ENCODE measurements at places on chromosomes 7 and 10.

DNA sequence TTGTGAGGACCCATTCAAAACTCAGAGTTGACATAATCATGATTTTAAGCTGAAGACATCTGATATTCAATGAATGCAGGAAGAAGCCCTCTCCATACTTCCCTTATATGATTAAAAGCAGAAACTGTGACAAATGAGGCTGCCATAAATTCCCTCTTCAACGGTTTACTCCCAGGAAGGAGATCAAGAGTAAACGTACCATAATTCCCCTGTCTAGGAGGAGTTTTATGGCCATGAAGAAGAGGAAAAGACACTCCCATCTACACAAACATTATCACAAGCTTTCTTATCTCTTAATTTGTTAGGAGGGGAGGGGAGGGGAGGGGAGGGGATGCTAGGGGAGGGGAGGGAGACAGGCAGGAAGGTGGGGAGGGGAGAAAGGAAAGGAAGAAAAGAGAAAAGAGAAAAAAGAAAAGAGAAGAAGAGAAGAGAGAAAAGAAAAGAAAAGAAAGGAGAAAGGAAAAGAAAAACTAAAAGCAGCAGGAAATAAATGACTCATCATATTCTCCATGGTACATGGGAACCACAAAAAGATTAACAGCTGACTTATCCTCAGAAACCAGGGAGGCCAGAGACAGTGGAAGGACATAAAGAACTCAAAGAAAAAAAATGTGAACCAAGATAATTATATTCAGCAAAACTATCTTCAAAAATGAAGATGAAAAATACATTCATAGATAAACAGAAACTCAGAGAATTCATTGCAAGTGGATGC, 121.6 kb downstream of the ALOX5 start:
- no peak for DNase-seq

DNA sequence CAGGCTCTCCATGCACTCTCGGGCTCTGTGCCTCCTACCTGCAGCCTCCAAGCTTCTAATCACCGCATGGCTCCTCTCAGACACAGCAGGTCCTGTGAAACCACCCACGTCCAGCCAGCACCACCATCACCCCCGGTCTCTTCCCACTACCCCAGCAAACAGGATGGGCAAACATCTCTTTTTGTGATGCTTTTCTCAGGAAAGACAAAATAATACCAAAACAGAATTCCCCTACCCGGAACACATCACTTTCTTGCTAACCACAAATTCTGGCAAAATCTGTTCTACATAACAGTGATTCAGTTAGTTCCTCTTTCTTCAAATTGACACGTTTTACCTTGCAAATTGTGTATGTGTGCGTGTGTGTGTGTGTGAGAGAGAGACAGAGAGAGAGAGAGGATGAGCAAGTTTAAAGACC, 6.5 kb downstream of the SNX8 start:
- DNase-seq, result no peak

- DNase-seq, result no peak
Measured at GRCh38 chr10:29140991-29141390, 147.9 kb upstream of the LYZL1 start.

DNA sequence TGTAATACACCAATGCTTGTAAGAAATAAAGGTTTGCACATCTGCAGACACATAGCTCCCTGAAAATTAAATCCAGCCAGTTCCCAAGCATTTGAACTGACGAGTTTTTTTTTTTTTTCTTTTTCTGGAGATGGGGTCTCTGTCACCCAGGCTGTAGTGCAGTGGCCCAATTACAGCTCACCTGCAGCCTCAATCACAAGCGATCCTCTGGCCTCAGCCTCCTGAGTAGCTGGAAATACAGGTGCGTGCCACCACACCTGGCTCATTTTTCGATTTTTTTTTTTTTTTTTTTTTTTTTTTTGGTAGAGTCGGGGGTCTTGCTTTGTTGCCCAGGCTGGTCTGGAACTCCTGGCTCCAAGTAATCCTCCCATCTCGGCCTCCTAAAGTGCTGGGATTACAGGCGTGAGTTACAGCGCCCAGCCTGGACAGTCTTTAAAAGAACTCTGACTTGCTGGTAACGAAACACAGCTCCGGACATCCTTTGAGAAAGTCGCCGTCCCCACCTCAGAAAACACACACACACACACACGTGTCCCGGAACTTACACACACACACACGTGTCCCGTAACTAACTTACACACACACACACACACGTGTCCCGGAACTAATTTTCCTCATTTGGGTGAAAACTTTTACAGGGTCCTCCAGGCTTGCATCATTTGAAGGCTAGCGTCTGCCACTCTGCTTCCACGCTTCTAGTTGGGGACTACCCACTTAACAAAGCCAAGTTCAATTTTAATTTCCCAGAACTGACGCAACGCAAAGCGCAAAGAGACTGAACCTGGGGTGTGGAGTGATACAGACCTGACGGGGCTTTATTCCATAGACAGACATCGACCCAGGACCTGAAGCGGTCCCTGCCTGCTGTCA, 18.6 kb downstream of the OCM2 start:
- DNase-seq, result no peak

DNA sequence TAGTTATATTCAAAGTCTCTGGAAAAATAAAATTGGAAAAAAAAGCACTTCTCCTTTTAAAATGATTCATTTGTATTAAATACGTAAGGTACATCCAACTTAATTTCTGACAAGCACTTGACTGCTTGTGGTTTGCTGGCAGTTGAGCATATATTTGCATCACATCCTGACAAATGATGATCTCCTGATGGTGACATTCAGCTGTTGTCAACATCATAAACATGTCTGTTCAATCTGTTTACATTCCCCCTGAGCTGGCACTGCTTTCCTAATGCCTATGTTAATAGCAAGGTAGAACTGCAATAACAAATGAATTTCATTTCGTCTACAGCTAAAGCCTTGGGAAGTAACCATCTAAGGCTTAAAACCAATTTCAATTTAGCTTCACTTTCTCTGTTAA, 24.4 kb downstream of the TSPAN12 start:
- DNase-seq, result no peak

GRCh38 chr10:68330852-68331454, 911 bp upstream of the HNRNPH3 start:
- no peak for DNase-seq

DNA sequence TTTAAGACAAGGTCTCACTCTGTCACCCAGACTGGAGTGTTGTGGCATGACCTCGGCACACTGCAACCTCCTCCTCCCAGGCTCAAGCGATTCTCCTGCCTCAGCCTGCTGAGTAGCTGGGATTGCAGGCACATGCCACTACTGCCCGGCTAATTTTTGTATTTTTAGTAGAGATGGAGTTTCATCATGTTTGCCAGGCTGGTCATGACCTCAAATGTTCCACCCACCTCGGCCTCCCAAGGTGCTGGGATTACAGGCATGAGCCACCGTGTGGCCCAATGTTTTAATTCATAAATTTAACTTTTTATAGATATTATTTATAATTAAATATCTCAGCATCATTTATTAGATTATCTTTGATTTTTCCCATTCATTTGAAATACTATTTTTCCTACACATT, 658.0 kb upstream of the NRG3 start:
- DNase-seq, result no peak

- DNase-seq, result no peak
Measured at GRCh38 chr10:117016266-117016665, 11.3 kb upstream of the SHTN1 start.

DNA sequence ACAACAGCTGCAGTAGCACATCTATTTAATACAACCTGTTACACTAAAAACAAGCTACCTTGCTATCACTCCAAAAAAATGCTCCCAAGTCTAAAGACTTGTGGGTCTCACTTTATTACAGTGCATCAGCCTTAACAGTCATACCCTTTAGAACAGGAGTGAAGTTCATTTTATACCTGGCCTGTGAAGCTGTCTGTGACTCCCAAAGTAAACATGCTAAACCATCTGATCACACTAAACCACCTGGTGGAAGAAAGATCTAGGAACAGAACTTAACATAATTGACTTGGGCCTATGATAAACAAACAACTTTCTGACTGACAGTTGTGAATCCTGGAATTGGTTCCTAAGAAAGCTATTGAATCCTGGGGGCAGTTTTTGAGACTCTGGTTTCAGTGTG, 80.9 kb upstream of the ATP6V0A4 start:
- no peak for DNase-seq

- no peak for DNase-seq
Measured at GRCh38 chr7:46854958-46855473, 726.9 kb downstream of the TNS3 start.

- no peak for DNase-seq
Measured at GRCh38 chr7:84701524-84702306, 485.1 kb downstream of the SEMA3D start.

DNA sequence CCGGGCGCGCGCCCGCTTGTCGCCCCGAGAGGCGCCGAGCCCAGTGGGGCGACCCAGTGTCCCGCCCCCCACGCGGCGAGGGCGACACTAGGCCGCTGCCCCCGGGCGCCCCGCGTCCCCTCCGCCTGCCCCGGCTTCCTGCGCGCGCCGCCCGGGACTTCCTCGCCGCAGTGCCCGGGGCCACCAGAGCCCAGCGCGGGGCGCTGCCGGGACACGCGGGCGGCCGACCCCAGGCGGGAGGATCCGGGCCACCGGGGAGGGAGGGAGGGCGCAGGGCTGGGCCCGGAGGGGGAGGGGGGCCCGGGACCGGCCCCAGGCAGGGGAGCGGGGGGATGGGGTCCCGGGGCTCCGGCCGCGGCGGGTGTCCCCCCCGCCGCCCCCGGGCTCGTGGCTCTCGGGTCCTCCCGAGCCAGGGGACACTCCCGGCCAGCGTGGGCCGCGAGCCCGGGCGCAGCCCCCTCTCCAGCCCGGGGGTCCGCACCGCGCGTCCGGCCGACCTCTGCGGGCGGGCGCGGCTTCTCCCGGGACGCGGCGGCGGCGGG, 435 bp upstream of the PWWP2B start:
- DNase-seq, result no peak

DNA sequence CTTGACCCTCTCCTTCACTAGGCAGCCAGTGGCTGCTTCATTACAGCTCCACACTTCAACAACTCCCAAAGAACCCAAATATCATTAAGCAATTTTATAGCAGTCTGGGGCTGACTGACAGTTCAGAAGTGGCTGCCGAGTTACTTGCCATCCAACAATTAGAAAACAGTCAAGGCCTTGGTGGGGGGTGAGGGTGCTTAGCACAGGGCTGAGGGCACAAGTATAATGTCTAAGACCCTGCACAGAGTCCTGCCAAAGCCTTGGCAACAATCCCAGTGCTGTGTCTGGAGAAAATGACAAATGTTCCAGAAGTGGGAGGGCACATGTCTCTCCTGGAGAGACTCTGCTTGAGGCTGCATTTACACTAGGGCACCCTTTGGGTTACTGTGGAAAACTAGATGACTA, 71.1 kb downstream of the CXCL12 start:
- DNase-seq, result no peak

DNA sequence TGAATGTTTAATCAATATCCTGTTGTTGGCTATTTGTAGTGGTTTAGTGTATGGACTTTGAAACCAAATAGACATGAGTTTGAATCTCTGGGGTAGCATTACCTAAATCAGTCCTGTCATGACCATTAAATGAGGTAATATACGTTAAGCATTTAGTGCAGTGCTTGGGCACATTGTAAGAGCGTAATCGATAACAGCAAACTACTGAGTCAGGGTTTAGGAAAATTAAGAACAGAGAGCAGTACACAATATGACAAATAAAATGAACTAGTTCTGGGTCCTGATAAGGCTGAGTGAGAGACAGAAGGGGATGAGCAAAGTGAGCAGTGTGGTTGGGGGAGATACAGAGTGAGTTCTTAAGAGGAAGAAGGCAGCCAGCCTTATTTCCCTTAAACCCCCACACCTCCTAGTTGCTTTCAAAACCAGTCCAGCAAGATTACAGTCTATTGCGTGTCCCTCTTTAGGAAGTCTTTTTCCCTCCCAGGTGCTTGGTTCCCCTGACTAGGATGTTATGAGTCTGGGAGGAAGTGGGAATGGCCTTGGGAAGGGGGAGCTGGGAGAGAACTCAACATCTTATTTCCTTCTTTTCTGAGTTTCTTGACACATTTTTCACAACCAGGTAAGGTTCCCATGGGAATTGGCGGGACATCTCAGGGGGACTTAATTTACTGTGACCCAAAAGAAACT, 171.0 kb downstream of the SND1 start:
- no peak for DNase-seq

DNA sequence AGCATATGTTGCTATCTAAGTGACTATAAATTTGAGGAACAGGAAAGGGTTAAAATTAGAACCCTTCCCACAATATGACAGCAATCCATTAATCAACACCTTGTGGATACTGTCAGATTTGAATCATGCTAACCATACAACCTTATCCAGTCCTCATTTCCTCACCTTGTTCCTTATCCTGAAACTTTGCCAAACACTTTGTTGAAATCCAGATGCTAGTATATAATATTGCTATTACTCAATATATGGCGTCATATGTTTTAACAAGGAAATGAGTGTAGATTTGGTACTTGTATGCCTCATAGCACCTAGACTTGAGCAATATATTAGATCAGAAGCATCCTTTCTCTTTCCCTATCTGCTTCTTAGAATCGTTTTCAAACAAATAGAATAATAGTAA, 66.3 kb upstream of the SLC25A13 start:
- DNase-seq, result no peak

Data from stimulated activated CD4-positive, alpha-beta T cell treated with anti-CD3 and anti-CD28 coated beads, Interleukin-1b, Interleukin-23, amount 100 ng/mL, for 1 hour (primary cell).